ENCODE measurements at places on chromosomes 6 and 20.

GRCh38 chr6:54655162-54655561 is 191.4 kb upstream of the FAM83B start:
- DNase-seq = no peak

DNA sequence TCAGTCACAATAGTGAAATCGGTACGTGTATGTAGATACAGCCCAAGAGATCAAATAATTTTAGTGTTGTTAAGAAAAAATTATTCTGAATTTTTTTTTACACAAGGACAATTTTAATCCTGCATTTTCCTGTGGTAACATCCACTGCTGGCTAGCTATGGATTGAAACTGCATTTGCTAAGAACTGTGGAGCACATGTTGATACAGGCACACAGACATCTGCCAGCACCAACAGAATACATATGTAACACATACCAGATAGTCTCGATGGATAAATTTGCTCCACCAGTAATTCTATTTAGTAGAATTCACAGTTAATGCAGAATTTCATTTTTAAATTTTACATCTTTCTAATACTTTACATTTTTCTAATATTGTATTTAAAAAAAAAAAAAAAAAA is 2.2 kb downstream of the ASIP start:
- no peak for DNase-seq

GRCh38 chr6:85677234-85677956 is 34.7 kb upstream of the SYNCRIP start:
- DNase-seq = no peak

DNA sequence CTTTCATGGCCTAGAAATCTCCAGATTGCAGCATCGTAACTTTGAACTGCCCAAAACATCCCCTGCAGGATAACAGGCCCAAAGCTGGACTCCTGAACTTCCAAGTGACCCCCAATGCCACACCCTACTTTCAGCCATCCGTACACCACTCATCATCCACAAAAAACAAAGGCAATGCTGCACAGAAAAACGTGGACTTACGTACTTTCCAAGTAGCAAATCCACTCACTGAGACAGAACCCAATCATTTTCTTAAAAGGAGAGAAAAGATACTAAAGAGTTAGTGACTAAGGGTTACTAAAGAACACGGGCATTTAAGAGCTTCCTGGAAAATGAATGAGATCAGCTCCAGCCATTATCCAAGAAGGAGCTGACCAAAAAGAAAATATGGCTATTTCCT is 211.0 kb downstream of the WDR27 start:
- no peak for DNase-seq

- DNase-seq = no peak
Measured at GRCh38 chr6:116511424-116512110, at the start of gene CALHM5. TSS of gene CALHM5 (plus strand) at chr6:116511639. CDS start at chr6:116511697, 58 bp downstream.

- DNase-seq = peak; percentile 32
Measured at GRCh38 chr6:122789182-122790027, at the start of gene SMPDL3A. TSS of gene SMPDL3A (plus strand) at chr6:122789258. CDS start at chr6:122789347, 89 bp downstream.

GRCh38 chr20:61801857-61802442 is 263.7 kb downstream of the TAF4 start:
- no peak for DNase-seq

GRCh38 chr20:52649727-52650126 is 322.4 kb upstream of the TSHZ2 start:
- DNase-seq = no peak

- no peak for DNase-seq
Measured at GRCh38 chr6:106794129-106794528, 164.8 kb downstream of the QRSL1 start.

DNA sequence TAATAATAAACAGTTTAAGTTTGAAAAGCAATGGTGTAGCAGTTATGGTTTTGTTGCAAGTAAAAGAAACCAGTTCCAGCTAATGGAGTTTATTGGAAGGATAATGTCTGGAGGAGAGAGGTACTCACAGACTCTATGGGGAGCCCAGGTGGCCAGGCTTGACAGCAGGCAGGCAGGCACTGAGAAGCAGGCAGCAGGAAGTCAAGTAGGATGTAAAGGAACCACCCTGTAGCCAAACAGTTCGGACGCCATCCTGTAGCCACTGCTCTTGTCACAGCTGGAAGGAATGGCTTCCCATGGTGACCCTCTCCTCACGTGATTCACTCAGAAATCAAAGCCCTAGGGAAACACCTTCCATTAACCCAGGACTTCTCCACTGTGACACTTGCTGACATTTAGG is 96.7 kb upstream of the MC3R start:
- no peak for DNase-seq

DNA sequence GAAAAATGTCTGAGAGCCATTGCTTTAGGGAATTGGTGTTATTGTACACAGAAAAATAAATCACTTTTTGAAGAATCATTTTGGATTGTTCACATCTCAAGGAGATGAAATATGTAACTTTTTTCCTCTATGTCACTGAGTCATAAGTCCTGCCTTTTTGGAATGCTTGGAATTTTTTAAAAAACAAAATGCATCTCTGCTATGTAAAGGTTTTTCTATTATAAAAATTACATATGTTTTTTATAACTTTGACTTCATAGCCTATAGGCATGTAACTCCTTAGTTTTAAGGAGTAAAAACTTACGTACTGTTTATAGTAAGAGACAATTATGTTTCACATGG is 8.7 kb downstream of the RNF144B start:
- DNase-seq = no peak

GRCh38 chr20:20084296-20084752 is 32.0 kb downstream of the CFAP61 start:
- no peak for DNase-seq

DNA sequence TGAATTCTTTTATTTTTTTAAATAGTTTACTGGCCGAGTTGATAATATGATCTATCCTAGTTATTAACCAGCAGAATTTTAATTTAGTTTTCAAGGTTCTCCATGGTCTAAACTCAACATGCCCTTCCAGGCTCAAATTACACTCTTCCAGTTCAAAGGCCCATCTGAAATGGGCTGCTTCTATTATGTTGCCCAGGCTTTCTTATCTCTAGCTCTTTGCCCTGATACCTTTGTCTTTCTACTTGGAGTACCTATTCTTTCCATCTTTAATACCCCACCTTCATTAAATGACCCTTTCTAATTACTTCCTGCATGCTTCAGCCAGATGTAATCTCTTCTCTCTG is 541.2 kb upstream of the FLRT3 start:
- DNase-seq = no peak

GRCh38 chr20:33211817-33212424 is 5.2 kb upstream of the BPIFA3 start:
- peak; percentile 14 for DNase-seq

DNA sequence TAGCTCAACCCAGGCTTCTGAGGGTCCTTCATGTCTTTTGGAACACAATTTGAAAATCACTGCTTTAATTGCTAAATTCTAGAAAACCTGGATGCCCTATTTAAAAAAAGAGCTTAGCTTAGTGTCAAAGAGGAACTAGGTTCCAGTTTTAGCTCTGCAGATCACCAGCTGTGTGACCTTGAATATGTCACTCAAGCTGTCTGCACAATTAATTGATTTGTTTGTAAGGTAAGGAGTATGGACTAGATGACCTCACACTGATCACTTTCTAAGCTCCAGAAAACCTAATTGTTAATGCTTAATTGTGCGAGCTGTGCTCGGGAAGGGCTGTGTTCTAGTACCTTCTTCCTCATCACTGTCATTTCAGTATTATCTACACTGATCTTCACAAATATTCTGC is 26.2 kb downstream of the UTRN start:
- no peak for DNase-seq

DNA sequence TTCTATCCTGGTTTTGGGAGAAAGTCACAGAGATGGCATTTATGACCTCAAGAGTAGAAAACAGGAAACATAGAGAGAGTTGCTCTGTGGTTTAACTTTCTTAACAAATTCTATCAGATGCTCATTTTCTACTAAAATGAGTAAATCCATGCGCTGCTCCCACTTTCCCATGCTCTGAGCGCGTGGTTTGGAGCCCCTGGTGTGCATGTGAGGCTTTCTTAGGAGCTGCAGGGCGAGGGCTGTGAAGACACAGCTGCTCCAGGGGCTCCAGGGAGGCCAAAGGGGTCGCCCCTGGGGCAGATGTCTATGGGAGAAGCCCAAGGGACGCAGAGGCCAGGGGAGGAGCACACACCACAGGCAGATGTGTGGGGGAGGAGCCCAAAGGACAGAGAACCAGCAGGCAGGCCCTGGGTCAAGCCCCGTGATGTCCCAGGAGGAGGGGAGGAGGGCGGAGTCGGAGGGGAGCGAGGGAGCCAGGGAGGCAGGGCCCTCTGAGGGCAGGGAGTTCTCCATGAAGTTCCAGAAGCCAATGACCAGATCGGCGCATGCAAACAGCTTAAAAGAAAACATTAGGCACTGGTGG is 122.9 kb downstream of the IRF4 start:
- peak; percentile 40 for DNase-seq

GRCh38 chr6:27811451-27811772 is 100.8 kb downstream of the OR2B2 start:
- no peak for DNase-seq

- DNase-seq = no peak
Measured at GRCh38 chr20:56634307-56634706, 5.2 kb downstream of the TFAP2C start.

DNA sequence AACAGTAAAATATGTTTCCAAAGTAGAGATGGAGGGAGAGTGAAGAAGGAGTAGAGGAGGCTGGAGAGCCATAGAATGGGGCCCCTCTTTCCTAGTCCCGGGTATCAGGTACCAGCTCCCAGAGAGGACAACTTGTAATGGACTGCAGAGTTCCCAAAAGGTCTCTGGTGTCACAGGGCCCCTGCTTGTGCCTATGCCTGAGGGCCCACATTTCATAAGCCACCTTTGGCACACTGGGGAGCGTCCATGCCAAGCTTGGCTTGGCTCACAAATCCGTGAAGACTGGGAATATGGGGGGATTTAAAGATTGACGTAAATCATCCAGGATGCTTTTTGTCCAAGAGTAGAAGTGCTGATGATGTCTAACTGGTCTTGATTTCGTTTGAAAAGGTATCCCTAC is 16.4 kb upstream of the SLC22A3 start:
- DNase-seq = no peak

DNA sequence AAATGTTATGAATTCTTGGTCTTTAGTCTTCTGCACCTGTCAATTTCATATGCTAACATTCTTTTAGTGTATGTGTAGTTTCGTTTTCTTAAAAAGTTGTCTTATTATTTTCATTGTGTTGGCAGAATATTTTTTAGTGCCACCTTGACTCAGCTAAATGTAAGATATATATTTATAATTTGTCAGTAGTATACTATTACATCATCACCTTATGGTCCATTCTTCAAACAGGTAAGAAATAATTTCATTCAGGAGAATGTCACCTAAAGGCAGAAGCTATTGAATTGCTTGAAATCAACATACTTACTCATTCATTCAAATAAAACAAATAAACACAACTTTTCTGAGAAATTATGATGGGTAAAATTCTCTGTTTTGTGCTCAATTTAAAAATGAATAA is 3.5 kb upstream of the STXBP5 start:
- no peak for DNase-seq

- no peak for DNase-seq
Measured at GRCh38 chr6:132072271-132072670, 121.1 kb upstream of the CCN2 start.

DNA sequence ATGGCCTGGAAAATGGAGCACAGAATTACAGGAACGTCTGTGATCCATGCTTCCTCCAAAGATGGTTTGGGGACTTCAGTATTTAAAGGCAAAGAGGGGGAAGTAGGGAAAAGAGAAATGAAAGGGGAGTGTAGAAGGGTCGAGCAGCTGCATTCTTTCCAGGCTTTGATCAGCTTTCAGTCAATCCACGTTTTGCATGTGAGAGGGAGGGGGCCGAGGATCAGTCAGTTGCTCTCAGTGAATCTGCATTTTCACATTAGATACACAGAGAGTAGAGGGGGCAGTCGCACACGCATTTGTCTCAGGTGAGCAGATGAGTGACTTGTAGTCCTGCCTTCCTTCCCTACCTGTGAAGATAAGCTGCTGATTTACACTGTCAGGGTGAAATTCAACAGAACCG is 78.8 kb downstream of the FOXF2 start:
- DNase-seq = no peak

All from stimulated activated CD4-positive, alpha-beta T cell treated with anti-CD3 and anti-CD28 coated beads, Interleukin-2, amount 100 ng/mL, for 24 hours (primary cell).